ENCODE measurements at places on chromosomes 3 and 15. TPM values are rescaled to one million over a fixed set of nuclear protein-coding genes. Genes with fewer than 3 reads are reported as not detected.

Gene ARL13B
- total RNA-seq: 13.4 TPM

Gene NPTN
- 161 TPM for total RNA-seq

Gene ZPLD1
- total RNA-seq: not detected

Gene GRK7
- not detected for total RNA-seq

Gene TMEM42
- total RNA-seq: 17.0 TPM
